ENCODE measurements at places on chromosomes 3 and 15.

DNA sequence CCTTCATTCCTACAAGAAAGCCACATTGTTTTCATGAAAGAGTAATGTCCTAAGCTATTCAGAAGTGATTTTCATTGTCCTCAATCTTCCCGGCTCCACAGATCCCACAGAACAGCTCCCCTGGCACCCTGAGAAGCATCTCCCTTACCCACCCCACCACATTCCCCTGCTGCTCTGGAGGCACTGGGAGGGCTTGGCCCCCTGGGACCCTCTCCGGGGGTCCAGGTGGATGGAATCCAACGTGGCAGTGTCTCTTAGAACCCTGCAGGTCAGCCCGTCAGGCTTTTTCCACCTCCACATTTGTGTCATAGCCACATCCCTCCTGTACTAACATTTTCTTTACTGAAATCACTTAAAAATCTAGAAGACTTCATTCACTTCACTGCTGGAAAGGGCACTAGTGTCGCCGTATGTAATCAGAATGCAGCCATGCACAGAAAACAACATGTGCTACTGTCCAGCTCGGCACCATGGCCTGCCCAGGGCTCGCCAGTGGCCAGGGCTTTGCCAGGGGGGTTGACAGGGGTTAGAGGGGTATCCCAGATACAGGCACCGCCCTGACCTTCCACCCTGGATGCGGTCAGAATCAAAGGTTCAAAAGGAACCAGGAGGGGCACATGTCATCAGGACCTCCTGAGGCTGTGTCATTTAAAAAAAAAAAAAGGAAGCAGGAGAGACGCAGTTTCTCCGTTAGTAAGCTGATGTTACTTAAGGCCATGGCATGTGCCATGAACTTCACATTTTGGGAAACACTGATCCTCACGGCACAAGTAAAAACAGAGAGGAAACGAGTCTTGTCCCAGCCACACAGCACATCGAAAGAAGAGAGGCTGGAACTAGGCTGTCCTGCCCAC, 106.3 kb downstream of the LSM3 start:
- no peak for DNase-seq

DNA sequence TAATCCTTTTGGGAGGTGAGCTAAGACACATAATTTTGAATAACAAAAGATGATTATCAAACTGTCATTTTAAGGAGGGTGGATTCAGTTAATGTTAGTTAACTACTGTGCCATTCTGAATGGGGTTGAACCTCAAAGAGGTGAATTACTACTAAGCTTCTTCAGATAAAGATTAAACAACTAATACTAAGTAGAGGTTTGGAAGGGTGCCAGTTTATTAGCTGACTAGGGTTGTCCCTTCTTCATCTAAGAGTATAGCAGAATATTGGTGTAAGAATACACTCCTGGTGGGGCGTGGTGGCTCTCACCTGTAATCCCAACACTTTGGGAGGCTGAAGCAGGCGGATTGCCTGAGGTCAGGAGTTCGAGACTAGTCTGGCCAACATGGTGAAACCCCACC, 123.1 kb upstream of the LRRFIP2 start:
- DNase-seq = no peak

DNA sequence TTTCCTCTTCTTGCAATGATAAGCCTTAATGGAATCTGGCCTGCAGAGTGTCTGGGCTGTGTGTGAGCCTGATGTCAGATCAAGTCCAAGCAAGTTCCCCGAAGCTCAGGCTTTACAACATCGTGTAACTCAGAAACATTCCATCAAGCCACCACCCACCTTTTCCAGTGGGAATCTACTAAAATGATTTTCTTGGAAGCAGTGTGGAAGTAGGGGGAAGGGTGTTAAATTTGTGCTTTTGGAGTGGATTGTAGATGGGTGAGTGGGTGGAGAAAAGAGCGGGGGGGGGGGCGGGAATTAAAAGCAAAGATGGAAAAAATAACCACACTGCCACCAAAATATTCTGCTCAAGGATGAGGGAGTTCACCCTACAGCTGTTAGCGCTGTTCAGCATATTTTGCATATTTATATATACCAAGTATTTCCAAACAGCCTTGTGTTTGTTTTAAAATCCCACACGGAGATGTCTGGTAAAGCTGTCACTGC, 53.6 kb downstream of the VGLL3 start:
- no peak for DNase-seq

DNA sequence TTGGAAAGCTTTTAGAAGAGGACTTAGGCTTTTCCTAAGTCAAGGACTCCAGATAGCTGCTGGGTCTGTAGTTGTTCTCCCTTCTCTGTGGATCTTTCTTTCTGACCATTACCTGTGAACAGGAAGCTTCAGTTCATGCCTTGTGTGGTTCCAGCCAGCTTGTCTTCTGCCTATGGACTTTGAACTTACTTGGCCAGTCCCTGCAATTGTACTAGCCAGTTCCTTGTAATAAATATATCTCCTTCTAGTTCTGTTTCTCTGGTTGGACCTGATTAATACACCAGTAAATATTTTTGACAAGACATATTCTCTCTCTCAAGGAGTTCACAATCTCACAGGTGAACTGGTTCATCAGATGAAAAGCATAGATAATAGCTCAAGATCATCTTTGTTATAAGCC, 341.3 kb upstream of the DPPA4 start:
- DNase-seq = no peak

GRCh38 chr3:169641167-169641566, 22.3 kb downstream of the MECOM start:
- DNase-seq = no peak

GRCh38 chr3:63034101-63034500, 158.9 kb upstream of the CADPS start:
- DNase-seq = no peak

DNA sequence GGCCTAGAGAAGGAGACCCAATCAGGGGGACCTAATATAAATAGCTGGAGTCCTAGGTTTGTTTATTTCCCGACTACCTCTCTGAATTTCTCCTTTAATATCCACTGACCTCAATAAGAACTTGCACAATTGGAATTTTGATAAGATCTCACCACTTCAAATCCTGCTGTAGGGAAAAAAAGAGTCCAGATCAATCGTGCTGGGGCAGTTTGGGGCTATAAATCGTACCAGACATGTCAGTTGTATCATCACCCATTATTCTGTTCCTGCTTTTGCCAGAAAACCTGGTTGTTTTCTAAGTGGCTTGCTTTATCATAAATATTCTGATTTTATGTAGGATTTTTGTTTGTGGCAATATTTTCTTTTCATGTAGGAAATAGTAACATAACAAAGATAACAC, 281.3 kb downstream of the DIPK2A start:
- no peak for DNase-seq

DNA sequence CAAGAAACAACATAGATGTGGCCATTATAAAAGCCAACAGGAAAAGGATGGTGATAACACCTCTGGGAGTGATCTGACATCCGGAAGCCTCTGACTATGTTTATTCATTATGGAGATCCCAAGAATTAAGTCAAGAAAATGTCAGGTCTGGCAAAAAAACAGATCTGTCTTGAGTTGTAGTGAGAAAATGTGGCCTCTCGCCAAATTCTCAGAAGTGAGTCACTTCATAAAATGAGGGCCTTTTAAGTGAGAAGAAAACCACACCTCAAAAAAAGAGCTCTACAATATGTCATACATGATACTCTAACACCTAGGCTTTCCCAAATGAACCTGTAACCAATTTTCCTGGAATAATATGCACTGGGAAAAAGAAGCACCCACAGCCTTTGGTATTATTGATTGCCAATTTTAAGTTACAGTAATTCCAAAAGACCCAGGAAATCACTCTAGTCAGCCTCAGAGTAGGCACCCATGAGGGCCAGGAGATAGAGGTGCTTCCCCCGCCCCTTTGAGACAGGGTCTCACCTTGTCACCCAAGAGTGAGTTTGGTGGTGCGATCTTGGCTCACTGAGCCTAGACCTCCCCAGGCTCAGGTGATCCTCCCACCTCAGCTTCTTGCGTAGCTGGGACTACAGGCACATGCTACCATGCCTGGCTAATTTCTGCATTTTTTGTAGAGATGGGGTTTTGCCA, 38.0 kb downstream of the CCR3 start:
- DNase-seq = peak; percentile 60

DNA sequence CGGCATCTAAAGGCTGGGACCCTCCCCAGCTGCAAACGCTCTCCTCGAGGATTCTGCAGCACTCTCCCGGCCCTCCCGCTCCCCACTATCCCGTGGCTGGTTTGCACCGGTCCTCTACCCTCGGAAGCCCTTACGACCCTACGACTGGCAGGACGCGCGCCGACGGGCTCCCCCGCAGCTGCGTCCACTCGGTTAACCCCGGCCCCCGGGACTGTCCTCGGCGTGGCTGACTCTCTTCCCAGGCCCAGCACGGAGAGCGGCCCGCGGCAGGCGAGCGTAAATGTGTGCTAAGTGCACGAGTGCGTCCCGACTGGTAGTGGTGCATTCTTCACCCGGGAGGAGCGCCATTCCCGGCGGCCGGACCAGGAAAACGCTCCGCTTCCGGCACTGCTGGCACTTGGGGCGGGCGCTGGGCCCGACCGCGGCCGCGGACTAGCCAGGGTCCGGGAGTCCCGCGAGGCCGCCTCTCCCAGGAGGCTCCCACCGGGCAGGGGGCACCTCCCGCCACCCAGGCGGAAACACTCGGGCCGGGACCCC, 508 bp downstream of the GORASP1 start:
- DNase-seq = no peak

- DNase-seq = no peak
Measured at GRCh38 chr15:77759896-77760592, 127.3 kb upstream of the LINGO1 start.

GRCh38 chr3:29608414-29609327, 327.8 kb downstream of the RBMS3 start:
- no peak for DNase-seq

GRCh38 chr3:120670576-120670975, 11.5 kb downstream of the HGD start:
- DNase-seq = no peak

DNA sequence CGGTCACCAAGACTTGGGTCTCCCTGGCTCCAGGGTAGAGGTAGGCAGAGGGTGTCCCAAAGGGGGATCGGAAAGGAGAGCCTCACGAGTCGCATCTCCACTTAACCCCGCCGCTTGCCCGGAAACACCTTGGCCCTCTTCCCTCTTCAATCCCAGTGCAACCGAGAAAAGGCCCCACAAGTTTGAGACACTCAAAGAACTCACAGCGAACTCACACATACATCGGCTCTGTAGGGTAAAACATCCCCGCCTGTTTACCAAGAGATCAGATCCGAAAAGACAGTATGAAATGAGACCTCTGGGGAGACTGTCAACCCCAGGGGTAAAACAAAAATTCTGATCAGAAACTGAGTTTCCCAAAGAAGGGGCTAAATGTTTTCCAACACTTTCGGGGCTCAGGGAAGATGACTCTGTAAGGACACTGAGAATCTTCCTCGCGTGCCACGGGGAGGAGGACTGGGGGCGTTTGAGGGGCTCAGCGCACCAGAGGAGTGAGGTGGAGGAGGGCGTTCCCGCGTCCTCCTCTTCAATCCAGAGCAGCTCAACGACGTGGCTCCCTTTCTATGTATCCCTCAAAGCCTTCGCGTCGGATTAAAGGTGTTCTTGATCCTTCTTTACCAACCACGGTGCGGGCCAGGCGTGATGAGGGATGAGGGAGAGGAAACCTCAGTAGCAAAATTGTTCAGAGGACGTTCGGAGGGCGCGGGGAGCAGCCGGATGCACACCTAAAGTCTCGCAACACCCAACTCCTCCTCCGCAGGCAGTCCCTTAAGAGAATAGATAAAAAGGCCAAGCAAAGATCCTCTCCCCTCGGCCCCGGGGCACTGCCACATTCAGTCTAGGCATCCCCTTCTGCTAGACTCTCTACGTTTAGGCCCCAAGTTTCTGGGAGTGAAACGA, 3.7 kb downstream of the WNT5A start:
- DNase-seq = no peak

DNA sequence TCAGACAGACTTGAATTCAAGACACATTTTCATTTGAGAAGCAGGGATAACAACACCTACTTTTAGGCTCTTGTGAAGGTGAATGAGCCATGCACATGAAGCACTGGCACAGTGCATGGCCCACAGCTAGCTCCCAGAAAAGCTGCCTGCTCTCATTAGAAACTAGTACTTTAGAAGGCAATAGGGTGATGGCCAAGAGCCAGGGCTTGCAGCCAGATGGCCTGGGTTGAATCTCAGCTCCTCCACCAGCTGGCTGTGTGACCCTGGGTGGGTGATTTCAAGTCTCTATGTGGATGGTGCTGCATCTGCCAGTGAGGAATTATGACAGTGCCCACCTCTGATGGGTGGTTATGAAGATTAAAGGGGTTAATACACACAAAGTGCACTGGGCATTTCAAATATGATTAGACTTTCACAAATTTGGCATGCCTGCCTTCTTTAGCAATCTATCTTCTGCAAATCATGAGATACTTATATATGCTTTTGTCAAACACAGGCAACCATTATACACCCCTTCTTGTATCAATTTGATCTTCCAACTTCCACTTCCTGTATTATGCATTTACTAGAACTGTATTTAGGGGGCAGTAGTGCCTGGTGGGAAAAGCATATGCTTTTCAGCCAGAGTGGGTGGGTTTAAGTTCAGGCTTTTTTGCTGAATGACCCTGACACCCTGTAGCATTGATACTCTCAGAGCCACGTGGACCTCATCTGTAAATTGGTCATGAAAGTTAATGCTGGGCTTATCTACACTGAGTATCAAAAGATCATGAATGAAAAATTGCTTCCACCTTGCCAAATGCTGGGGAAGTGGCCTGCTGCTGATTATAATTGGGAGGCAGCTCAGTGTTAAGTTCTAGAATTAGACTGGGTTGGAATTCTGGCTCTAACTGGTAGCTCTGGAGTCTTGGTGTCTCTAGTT, 34.7 kb upstream of the RBP1 start:
- no peak for DNase-seq

DNA sequence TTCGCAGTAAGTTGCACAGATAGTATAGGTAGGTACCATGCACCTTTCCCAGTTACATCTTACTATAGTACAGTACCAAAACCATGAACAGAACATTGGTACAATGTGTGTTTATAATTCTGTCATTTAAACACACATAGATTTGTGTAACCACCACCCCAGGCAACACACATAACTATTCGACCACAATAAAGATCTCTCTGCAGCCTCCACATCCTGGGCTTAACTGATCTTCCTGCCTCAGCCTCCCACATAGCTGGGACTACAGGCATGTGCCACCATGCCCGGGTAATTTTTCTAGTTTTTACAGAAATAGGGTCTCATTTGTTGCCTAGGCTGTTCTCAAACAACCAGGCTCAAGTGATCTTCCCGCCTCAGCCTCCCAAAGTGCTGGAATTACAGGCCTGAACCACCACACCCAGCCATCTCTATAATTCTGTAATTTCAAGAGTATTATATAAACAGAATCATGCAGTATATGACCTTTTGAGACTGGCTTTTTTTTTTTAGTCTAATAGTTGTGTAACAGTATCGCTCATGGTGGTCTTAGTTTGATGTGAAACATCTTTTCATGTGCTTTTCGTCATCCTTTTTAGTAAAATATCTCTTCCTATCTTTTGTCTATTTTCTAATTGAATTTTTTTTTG, 13.3 kb upstream of the TMF1 start:
- no peak for DNase-seq

Measured in stimulated activated CD4-positive, alpha-beta T cell treated with anti-CD3 and anti-CD28 coated beads, Interleukin-1b, Interleukin-23, amount 100 ng/mL, for 48 hours (primary cell).